Left ventricle myocardium superior (tissue), 1 donor: ENCODE measurements at places on chromosomes 1 and 21.

DNA sequence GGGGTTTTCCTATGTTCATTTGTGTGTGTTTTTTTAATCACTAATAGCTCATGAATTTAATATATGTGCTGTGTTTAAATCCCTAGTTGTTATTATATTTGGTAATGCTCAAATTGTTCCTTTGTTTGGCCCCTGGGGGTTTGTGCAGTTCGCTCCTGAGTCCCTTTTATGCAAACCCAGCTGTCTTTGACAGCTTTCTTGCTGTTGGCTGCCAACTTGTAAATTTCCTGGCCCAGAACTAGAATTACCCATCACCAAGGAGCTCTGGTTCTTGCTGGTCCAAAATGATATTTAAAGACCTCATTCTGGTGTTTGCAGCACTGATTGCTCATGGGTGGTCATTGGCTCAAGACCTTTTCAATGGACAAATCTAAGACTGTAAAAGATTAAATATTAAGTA is 39.6 kb upstream of the PGBD5 start:
- DNase-seq = no peak

DNA sequence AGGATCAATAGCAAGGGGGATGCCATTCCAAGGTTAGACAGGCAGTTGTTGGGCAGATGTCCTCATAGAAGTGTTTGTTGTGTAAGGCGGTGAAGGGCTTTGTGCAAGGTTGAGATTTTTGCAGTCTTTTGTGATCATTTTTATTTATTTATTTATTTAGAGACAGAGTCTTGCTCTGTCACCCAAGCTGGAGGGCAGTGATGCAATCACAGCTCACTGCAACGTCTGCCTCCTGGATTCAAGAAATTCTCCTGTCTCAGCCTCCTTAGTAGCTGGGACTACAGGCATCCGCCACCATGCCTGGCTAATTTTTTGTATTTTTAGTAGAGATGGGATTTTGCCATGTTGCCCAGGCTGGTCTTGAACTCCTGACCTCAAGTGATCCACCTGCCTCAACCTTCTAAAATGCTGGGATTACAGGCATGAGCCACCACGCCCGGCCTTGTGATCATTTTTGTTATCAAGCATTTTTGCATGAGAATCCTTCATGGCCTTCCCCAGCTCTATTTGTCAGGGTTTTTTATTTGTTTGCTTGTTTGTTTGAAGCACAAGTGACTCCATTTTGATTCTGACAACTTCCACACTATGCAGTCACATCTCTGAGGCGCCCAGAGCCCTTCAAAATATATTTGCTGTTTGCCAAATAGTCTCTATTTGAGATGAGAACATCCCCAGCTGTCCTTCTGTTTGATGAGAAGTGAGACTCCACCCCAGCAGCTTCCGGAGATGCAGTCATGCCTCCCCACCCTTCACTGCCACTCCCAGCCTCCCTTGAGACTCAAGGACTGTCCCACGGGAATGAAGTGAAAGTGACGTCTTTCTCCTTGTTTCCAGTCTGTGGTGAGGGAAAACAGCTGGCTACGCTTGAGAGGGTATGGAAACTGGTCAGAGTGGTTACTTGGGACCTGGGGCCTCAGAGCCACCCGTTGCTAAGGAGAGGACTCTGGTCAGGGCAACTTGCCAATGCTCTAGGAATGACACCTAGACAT is 38.0 kb downstream of the TMEM50B start:
- DNase-seq = peak; percentile 55

- no peak for DNase-seq
These were observed 92.9 kb downstream of the RHOU start for GRCh38 chr1:228828151-228828550.

- DNase-seq = peak; percentile 72
These were observed 1.9 kb downstream of the CSMD2 start for GRCh38 chr1:34162852-34163766.

DNA sequence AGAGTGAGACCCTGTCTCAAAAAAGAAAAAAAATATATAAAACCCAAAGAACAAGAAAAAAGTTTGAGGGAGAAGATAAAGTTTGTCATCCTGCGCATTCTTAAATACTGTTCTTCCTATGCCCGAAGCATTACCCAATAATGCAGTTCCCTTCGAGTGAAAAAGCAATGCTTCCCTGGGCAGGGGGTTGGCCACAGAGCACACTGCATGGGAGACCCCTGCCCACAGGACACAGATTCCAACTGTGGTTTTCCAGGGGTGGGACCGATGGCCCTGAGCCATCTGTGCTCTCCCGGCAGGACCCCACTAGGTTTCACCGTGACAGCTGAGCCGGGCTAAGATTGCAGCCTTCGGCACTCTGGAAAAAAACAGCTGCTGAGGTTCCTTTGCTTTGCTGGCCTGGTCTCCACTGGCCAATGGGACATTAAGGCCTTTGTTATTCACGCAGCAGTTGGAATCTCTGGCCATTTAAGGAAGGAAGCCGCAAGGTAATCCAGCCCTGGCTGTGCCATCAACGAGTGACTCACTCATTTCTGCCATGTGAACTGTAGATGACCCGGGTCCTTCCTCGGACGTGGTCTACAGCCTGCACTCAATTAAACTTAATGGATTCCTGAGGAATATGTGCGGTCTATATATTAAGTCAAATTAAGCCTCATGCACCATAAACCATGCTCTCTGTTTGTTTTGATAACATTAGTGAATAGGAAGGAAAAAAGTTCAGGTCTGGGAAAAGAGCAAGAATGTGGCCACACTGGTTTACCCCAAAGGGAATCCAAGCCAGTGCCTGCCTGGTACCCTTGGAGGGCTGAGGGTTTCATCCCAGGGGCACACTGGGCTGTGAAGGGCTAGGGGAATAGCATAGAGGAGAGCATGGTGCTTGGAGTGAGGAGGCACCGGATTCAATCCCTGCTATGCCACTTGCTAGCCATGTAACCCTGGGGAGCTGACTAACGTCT is 163.2 kb downstream of the ZBTB18 start:
- DNase-seq = peak; percentile 39

DNA sequence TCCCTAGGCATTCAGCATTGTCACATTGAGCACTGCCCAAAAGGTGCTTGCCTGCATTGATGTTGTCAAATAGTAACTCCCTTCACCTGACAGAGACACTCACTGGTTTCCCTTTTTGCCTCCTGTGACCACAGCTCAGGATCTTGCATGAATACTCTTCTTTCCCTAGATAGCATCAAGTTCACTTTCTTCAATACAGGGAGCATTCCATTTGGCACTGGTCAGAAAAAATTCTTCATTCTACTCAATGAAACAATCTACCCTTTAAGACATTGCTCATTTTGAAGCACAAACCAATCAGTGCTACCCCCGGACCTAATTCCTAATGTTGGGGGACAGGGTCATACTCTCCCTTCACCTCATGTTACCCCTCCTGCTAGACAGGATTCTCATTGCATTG is 319.0 kb upstream of the SNX7 start:
- no peak for DNase-seq

GRCh38 chr1:112544751-112545150 is 36.0 kb downstream of the WNT2B start:
- no peak for DNase-seq

- no peak for DNase-seq
These were observed 2.7 kb downstream of the KIAA0319L start for GRCh38 chr1:35554266-35555211.

GRCh38 chr1:61005614-61006580 is 76.5 kb upstream of the NFIA start:
- DNase-seq = no peak

DNA sequence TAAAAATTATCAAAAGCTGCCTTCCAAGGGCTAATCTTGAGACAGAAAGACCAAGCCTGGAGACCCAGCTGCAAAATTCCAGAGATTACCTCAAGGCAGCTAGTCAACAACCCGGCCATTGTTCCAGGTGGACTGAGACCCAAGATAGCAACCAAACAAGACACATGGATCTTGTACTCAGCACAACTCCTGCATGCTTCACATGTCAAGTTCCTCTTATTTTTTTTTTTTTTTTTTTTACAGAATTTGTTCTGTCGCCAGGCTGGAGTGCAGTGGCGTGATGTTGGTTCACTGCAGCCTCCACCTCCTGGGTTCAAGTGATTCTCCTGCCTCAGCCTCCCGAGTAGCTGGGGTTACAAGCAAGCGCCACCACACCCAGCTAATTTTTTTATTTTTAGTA is 40.1 kb downstream of the CD2 start:
- DNase-seq = no peak

GRCh38 chr1:167663002-167663772 is 33.2 kb downstream of the RCSD1 start:
- peak; percentile 67 for DNase-seq

GRCh38 chr21:37916310-37917051 is at the start of gene KCNJ6:
Gene KCNJ6 (minus strand): TSS chr21:37916457. CDS start chr21:37840682, 75,775 bp downstream.
- DNase-seq = peak; percentile 49

DNA sequence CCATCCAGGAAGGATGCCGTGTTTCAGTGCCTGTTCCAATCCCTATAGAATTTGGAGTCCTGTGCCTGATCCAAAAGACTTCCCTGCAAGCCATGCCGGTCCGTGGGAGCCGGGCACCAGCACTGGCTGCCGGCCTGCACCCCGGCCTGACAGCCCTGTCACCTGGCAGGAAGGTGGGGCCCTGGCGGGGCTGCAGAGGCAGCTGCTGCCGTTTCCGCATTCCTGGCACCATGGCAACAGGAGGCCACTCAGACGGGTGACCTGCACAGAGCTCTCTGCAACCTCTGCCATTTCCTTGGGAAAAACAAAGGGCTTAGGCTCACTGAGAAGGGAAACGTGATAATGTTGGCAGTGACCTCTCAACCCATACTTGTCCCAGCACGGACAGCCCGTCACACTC is 63.2 kb upstream of the TMEM51 start:
- peak; percentile 41 for DNase-seq

DNA sequence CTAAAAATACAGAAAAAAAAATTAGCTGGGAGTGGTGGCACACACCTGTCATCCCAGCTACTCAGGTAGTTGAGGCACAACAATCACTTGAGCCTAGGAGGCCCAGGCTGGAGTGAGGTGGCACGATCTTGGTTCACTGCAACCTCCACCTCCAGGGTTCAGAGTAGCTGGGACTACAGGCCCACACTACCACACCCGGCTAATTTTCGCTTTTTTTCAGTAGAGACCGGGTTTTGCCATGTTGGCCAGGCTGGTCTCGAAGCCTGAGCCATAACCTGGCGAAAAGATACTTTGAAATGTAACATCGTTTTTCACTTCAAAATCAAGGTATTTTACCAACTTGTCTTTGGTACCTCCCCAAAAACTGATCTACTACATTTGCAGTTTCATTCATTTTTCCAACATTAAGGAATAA is 6.1 kb downstream of the GAS5 start:
- DNase-seq = no peak

DNA sequence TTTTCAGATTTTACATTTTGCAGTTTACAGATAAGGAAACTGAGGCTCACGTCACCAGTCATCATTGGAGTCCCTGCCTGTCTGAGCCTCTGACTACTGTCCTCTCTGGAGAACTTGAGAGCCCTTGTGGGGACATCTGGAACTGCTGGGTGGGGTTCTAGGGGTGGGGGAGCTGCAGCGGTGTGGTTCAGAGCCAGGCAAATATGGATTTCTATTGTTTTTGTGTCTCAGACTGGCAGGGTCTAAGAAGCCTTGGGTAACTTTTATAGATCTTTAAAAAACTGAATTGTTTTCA is 46.9 kb downstream of the IER5 start:
- DNase-seq = no peak

- peak; percentile 40 for DNase-seq
These were observed 60.8 kb upstream of the PGD start for GRCh38 chr1:10338047-10338446.

GRCh38 chr1:217018648-217019047 is 295.4 kb upstream of the ESRRG start:
- DNase-seq = no peak
